ENCODE measurements at places on chromosomes 6 and 20. TPM values are rescaled to one million over a fixed set of nuclear protein-coding genes. Genes with fewer than 3 reads are reported as not detected.

Gene TGM3
- not detected for total RNA-seq

Gene MRPS10
- 38.6 TPM for total RNA-seq

Gene SUMO4
- total RNA-seq: 1.7 TPM

Gene EFCAB8
- total RNA-seq: 2.0 TPM

Gene PSMB1
- total RNA-seq: 234 TPM

Gene MEI4
- not detected for total RNA-seq

Gene RWDD1
- total RNA-seq: 37.9 TPM

Gene TRIM31
- 0.74 TPM for total RNA-seq

Gene MYH7B
- 1.9 TPM for total RNA-seq
